ENCODE measurements at places on chromosomes 5 and 9. TPM values are rescaled to one million over a fixed set of nuclear protein-coding genes. Genes with fewer than 3 reads are reported as not detected.

AOPEP gene
- 4.5 TPM for polyA plus RNA-seq

C5orf63 gene
- 11.1 TPM for polyA plus RNA-seq

PCDHGA9 gene
- 0.29 TPM for polyA plus RNA-seq

IL5 gene
- polyA plus RNA-seq, result not detected

Data from IgD-negative memory B cell (primary cell).